ENCODE measurements at places on chromosomes 13 and 19. TPM values are rescaled to one million over a fixed set of nuclear protein-coding genes. Genes with fewer than 3 reads are reported as not detected.
A peak's percentile ranks its signal among the peaks of the same experiment; 100 is the strongest.

- H3K4me3 ChIP-seq = no peak overlapping the region
- H3K4me1 ChIP-seq = no peaks in the 10 kb centered on the region
- H3K27ac ChIP-seq = no peak overlapping the region
- DNase-seq = no peak
- no peaks in the 10 kb centered on the region for H3K36me3 ChIP-seq
These were observed 267.6 kb upstream of the SLITRK6 start for GRCh38 chr13:86066611-86067365.

- peaks cover 22% of the 10 kb centered on the region for H3K27me3 ChIP-seq
- no peak for DNase-seq
- no peaks in the 10 kb centered on the region for H3K36me3 ChIP-seq
- H3K27ac ChIP-seq = no peak overlapping the region
- no peak overlapping the region for H3K4me3 ChIP-seq
These were observed 136.0 kb downstream of the SOX1 start for GRCh38 chr13:112202966-112203365.

- no peak overlapping the region for H3K4me3 ChIP-seq
- peak; percentile 26 for DNase-seq
- no peak overlapping the region for H3K27ac ChIP-seq
- H3K4me1 ChIP-seq = no peaks in the 10 kb centered on the region
- no peaks in the 10 kb centered on the region for H3K27me3 ChIP-seq
These were observed 852.7 kb upstream of the KLHL1 start for GRCh38 chr13:70960841-70961443.

DNA sequence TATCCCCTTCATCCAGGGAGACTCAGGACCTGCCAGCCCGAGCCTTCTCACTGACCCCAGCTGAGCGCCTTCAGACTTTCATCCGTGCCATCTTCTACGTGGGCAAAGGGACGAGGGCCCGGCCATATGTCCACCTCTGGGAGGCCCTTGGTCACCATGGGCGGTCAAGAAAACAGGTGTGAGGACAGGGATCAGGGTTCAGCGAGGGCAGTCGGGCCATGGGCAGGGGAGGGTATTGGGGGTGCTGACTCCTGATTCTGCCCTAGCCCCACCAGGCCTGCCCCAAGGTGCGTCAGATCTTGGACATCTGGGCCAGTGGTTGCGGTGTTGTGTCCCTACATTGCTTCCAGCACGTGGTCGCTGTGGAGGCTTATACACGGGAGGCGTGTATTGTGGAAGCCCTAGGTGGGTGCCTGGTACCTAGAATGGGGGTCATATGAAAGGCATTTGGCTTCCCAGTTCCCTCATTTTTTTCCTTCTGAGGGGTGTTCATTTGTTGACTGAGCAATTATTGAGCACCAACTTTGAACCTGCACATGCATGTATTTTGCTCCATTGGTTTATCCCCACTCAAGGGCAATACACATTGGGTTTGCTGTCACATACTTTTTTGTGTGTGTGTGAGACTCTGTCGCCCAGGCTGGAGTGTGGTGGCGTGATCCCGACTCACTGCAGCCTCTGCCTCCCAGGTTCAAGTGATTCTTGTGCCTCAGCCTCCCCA is 3.9 kb downstream of the ANKLE1 start:
- DNase-seq = no peak
- no peak overlapping the region for H3K27ac ChIP-seq
- H3K27me3 ChIP-seq = peaks cover 6% of the 10 kb centered on the region
- no peaks in the 10 kb centered on the region for H3K4me1 ChIP-seq
- no peaks in the 10 kb centered on the region for H3K36me3 ChIP-seq

- H3K4me1 ChIP-seq = peaks cover 11% of the 10 kb centered on the region
- H3K4me3 ChIP-seq = peak overlapping the region; percentile 74
- peaks cover 41% of the 10 kb centered on the region for H3K27me3 ChIP-seq
- DNase-seq = no peak
- no peak overlapping the region for H3K27ac ChIP-seq
These were observed 362 bp downstream of the WTIP start for GRCh38 chr19:34481861-34482379.

DNA sequence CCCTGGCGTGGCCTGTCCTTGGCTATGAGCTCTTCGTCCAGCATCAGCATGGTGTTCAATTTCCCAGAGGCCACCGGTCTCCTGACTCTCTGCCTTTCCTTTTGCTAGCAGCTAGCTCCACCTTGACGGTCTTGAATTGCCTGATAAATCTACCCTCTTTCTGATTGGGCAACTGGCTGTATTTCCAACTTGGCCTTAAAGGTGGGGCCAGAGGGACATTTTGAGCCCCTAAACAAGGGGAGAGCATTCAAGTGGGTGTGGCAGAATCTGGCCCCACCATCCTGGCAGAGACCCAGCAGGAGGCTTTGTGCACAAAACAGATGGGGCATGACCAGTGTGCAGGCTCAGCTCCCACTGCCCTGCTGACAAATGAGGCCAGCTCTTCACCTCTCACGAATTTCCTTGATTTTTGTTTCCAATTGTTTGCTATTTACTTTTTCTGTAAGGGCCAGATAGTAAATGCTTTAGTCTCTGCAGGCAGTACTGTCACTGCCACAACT is 148.9 kb upstream of the VSTM2B start:
- no peak overlapping the region for H3K4me3 ChIP-seq
- no peaks in the 10 kb centered on the region for H3K36me3 ChIP-seq
- DNase-seq = no peak
- no peaks in the 10 kb centered on the region for H3K4me1 ChIP-seq
- no peak overlapping the region for H3K27ac ChIP-seq

DNA sequence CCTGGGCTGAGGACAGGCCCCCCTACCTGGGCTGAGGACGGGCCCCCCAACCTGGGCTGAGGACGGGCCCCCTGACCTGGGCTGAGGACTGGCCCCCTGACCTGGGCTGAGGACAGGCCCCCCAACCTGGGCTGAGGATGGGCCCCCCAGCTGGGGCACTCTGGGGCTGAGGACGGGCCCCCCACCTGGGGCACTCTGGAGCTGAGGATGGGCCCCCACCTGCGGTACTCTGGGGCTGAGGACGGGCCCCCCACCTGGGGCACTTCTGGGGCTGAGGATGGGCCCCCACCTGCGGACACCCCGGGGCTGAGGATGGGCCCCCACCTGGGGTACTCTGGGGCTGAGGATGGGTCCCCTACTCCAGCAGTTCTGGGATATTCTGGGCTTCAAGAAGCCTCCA is 65.5 kb downstream of the RASA3 start:
- H3K4me1 ChIP-seq = peaks cover 9% of the 10 kb centered on the region
- no peak overlapping the region for H3K4me3 ChIP-seq
- DNase-seq = no peak
- no peaks in the 10 kb centered on the region for H3K27me3 ChIP-seq
- H3K27ac ChIP-seq = no peak overlapping the region

DNA sequence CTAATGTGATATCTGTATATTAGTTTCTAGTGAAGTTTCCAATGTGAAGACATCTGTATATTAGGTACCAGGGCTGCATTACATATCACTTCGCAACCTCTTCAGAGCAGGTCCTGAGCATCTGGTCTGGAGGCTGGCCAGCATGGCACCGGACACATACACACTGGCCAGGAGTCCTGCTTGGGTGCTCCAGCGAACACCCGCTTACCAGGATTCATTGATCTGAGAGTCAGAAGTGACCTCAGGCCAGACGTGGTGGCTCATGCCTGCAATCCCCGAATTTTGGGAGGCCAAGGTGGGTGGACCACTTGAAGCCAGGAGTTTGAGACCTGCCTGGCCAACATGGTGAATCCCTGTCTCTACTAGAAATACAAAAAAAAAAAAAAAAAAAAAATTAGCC is 93.0 kb upstream of the IRS2 start:
- H3K4me1 ChIP-seq = no peaks in the 10 kb centered on the region
- H3K27ac ChIP-seq = no peak overlapping the region
- DNase-seq = no peak
- H3K27me3 ChIP-seq = no peaks in the 10 kb centered on the region
- no peak overlapping the region for H3K4me3 ChIP-seq
- H3K36me3 ChIP-seq = no peaks in the 10 kb centered on the region

DNA sequence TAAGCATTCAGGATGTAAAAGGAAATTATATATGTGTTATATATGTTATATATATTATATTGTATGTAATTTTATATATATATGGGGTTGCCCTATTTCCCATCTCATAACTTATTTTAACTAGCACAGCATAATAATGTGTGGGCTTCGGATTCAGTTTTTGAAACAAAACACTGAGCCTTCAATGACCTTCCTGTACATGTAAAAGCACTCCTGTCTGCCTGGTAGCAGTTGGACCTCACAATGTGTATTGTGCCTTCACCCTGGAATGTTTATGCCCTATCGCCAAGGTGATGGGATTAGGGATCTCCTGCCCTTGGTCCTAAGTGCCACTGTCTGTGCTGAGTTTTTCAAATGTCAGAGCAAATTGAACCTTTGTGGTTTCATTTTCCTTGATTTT is 968.8 kb downstream of the TUBA3C start:
- no peak overlapping the region for H3K4me3 ChIP-seq
- H3K27ac ChIP-seq = no peak overlapping the region
- H3K27me3 ChIP-seq = no peaks in the 10 kb centered on the region
- no peaks in the 10 kb centered on the region for H3K4me1 ChIP-seq

DNA sequence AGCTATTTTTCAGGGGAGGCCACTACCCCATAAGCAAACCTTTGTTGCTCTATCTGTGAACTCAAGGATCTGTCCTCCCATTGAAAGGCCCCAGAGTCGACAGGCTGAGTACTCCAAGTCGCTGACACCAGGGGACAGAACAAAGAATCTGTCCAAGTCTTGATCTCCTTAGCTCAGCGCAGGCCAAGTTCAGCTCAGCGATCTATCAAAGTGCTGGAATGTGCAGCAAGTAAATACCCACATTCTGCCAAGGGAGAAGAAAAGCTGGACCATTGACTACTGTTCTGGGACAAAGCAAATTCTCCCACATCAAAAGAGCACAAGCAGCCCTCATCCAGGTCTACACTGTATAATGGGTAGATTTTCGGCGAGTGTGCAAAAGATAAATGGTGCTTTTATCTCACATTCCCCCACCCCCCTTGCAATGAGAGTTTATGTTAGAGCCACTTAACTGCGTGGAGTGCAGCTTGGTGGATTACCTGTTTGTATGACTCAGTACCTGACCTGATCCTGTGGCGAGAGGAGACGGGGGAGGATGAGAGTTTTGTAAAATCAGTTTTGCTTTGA is 391.7 kb upstream of the SGCG start:
- DNase-seq = peak; percentile 5
- H3K36me3 ChIP-seq = no peaks in the 10 kb centered on the region
- H3K27ac ChIP-seq = no peak overlapping the region
- no peaks in the 10 kb centered on the region for H3K27me3 ChIP-seq
- no peak overlapping the region for H3K4me3 ChIP-seq

GRCh38 chr19:17112700-17113099 is 37.1 kb downstream of the MYO9B start:
- H3K4me1 ChIP-seq = peaks cover 24% of the 10 kb centered on the region
- DNase-seq = no peak
- 0 out of 2 replicates have a peak, but pooled peaks cover 3% of the 10 kb centered on the region for H3K36me3 ChIP-seq
- 0 out of 2 replicates have a peak overlapping the region, but pooled peaks have one; percentile 55 for H3K27ac ChIP-seq
- H3K27me3 ChIP-seq = no peaks in the 10 kb centered on the region

DNA sequence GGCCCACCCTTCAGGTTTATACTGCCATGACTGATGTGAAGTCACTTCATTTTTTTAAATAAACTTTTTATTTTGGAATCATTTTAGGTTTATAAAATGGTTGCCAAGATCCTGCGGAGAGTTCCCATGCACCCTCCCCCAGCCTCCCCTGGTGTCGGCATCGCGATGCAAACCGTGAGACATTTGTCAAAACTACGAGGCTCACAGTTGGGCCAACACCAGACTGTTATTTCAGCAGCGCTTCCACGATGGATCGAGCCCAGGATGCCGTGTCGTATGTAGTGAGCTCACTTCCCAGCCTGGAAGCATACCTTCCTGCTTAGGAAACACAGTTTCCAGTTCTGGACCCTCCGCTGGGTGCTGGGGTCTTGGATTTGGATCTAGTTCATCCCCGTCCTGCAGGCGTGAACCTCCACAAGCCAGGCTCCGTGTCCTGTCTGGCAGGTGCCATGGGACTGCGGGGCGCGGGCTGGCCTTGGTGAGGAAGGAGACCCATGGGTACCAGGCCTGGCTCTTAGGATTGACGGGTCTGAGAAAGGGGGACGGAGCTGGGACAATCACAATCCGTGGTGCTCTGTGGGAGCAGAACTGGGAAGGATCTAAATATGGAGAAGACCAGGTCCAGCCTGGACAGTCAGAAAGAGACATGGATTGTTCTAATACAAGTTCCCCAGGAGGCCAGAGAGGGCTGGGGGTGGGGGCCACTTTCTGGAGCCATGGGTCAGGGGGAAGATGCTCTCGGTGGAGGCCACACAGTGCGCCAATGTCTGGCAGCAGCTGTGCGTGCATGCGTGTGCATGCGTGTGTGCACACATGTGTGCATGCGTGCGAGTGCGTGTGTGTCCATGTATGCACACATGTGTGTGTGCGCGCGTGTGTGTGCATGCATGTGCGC is 2.4 kb upstream of the SBK2 start:
- peaks cover 7% of the 10 kb centered on the region for H3K4me1 ChIP-seq
- H3K27ac ChIP-seq = no peak overlapping the region
- no peak for DNase-seq
- no peaks in the 10 kb centered on the region for H3K27me3 ChIP-seq
- no peak overlapping the region for H3K4me3 ChIP-seq

DNA sequence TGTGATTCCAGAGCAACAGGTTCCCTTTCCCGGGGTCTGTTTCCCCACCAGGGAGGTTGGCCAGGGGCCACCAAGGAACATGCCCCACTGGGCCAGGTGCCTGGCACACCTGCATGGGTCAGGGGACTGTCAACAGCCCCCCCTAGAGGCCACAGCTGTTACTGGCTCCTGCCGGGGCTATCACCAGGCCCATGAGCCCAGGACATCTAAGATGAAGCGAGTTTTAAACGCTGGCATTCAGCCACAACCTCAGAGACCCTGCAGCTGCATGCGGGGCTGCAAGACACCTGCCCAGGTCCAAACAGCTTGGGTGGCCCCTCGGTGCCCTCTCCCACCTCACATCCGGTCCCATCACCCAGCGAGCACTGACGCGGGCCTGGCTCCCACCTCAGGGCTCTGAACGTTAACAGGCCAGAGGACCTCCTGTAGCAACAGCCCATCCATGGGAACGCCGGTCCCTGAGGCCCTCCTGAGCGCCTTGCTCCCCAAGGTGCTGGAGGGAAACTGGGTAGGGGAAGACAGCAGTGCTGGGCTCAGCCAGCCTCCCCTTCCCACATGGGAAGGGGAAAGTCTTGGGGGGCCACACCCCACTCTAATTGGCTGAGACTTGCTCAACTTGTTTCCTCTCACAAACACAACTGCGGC is 12.0 kb downstream of the KHSRP start:
- no peaks in the 10 kb centered on the region for H3K27me3 ChIP-seq
- peak overlapping the region; percentile 94 for H3K27ac ChIP-seq
- H3K4me1 ChIP-seq = peaks cover 10% of the 10 kb centered on the region
- H3K36me3 ChIP-seq = peaks cover 10% of the 10 kb centered on the region
- DNase-seq = peak; percentile 91

- H3K36me3 ChIP-seq = no peaks in the 10 kb centered on the region
- no peaks in the 10 kb centered on the region for H3K27me3 ChIP-seq
- H3K4me3 ChIP-seq = no peak overlapping the region
- peaks cover 8% of the 10 kb centered on the region for H3K4me1 ChIP-seq
- H3K27ac ChIP-seq = no peak overlapping the region
- DNase-seq = no peak
These were observed 427.6 kb downstream of the SPRY2 start for GRCh38 chr13:79913141-79913827.

GRCh38 chr13:85386424-85386823 is 412.8 kb downstream of the SLITRK6 start:
- H3K4me3 ChIP-seq = no peak overlapping the region
- no peaks in the 10 kb centered on the region for H3K4me1 ChIP-seq
- DNase-seq = no peak
- H3K36me3 ChIP-seq = no peaks in the 10 kb centered on the region

The TUBB4A gene
- 41.7 TPM for total RNA-seq

The KCNK6 gene
- total RNA-seq = 14.6 TPM

The C1QTNF9 gene
- not detected for total RNA-seq

The VWA8 gene
- total RNA-seq = 32.5 TPM

The CBY2 gene
- not detected for total RNA-seq

The PEX11G gene
- 2.2 TPM for total RNA-seq

The CNFN gene
- total RNA-seq = 6.7 TPM

The MEIS3 gene
- total RNA-seq = 40.7 TPM
